Central memory CD4-positive, alpha-beta T cell (primary cell): ENCODE measurements at places on chromosomes 4 and X.

GRCh38 chrX:154908821-154909220 lies 22.7 kb downstream of the F8A1 start:
- DNase-seq: no peak

- no peak for DNase-seq
Observed at GRCh38 chr4:147599769-147600168, 17.4 kb upstream of the TMEM184C start.

GRCh38 chr4:157898836-157899605 lies 273.8 kb downstream of the GASK1B start:
- no peak for DNase-seq

GRCh38 chr4:140080883-140081282 lies 73.1 kb downstream of the MAML3 start:
- DNase-seq: no peak

- DNase-seq: no peak
Observed at GRCh38 chr4:73001885-73002284, 67.6 kb downstream of the COX18 start.

DNA sequence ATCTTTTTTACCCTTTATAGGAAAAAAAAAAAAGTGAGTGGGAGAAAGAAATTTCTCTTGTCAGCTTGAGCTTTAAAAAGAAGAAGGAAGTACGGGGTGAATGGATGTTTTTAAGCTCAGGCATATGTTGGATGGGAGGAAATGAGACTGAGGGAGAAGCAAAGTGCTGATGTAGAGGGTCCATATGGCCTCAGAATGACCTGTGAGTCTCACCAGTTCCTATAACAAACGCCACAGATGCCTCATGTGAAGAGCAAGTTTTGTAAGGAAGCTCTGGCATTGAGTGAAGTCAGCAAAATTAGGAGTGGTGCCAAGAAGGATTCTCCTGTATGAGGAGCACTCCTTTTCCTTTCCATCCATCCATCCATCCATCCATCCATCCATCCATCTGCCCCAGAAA lies 214.6 kb downstream of the PTTG2 start:
- DNase-seq: no peak

GRCh38 chr4:6227412-6228157 lies 27.2 kb upstream of the JAKMIP1 start:
- DNase-seq: no peak
